ENCODE measurements at places on chromosomes 2 and 18. TPM values are rescaled to one million over a fixed set of nuclear protein-coding genes. Genes with fewer than 3 reads are reported as not detected.

The TNFRSF11A gene
- 0.45 TPM for polyA plus RNA-seq

DNA sequence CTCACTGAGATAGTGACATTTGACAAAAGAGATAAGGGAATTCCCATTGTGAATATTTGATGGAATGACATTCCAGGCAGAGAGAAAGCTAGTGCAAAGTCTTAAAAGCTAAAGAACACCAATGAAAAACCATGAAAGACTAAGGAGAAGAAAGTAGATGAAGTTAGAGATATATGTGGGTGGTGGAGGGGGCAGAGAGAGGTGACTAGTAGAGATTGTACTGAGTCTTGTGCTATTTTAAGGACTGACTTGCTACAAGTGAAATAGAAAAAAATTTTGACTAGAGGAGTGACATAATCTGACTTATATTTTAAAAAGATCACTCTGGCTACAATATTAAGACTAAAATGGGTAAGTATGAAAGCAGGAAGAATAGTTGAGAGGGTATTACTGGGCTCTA lies 35.3 kb upstream of the GULP1 start:
- no peak for DNase-seq

DNA sequence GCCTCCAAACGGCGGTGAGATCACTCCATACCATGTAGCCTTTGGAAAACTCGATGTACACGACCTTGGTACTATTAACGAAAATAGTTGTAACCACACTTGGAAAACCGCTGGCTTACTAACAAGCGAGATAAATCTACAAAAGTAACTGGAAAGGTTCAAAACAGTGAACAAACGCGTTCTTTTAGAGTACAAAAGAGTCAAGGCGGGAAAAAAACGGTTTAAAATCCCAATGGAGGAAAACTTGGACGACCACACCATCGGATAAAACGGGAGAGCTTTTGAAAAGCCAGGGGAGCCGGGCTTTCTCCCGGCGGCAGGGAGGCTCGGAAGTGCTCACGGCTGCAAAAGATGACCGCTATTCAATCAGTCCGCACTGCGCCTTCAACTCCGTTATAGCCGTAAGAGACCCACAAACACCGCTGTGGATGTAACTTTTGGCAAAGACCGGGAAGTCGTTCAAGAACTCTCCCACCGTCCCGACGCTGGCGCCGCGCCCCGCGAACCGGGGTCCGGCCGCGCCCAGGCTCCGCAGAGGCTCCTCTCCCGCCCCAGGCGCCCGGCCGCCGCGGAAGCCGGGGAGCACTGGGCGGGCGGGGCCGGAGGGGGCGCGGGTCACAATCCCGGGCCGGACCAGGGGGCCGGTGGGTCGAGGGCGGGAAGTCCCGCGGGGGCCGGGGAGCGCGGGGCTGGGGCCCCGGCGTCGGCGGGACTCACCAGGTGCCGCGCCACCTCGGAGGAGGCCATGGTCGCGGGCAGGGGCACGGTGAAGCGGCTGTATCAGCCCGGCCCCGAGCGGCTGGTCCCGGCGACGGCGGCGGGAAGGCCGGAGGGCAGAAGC lies 465 bp downstream of the SEPTIN10 start:
- peak; percentile 73 for DNase-seq

The ASPRV1 gene
- polyA plus RNA-seq, result 0.08 TPM

- DNase-seq, result no peak
Measured at GRCh38 chr18:10499230-10499629, 26.6 kb upstream of the NAPG start.

DNA sequence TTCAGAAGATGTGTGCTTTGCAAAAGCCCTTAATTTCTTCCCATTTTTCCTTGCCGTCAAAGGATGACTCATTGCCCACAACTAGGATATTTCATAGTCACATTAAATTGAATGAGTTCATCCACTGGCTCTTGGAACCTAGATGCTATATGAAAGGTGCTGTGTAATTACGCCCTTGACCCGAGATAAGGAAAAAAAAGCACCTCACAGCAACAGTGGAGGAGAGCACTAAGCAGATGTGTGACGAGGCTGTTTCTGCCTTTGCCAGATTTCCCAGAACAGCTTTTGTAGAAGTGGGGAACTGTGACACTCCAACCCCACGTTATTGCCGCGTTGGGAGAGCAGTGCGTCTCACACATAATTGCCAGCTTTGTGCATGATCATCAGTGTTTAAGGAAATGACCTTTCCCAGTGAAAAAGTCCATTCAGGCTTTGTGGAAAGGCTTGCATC lies 33.3 kb upstream of the TMEM87B start:
- DNase-seq, result peak; percentile 28

- no peak for DNase-seq
Measured at GRCh38 chr2:174027956-174028355, 62.8 kb upstream of the SP3 start.

The CFC1 gene
- polyA plus RNA-seq, result not detected

GRCh38 chr2:2523461-2524347 lies 192.6 kb upstream of the MYT1L start:
- DNase-seq, result no peak

GRCh38 chr18:3279201-3280185 lies 17.6 kb downstream of the MYL12B start:
- no peak for DNase-seq

- DNase-seq, result no peak
Measured at GRCh38 chr2:102110171-102110570, 32.4 kb upstream of the IL1R1 start.

DNA sequence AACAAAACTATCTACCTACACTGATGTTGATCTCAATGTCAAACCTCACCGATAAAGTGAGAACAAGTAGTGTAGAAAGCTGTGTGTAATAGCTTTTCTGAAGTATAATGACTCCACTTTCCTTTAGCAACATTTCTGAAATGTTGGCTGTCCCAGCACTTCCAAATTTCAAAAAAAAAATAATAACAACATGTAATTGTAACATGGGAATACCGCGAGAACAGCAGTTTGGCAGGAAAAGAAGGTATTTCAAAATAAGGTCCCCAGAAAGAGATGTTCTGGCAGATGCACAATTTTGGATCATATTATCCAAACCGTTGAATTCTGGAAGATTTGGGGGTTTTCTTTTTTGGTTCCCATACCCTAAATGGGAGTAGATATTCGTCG lies 352.0 kb downstream of the ARHGAP15 start:
- DNase-seq, result no peak

DNA sequence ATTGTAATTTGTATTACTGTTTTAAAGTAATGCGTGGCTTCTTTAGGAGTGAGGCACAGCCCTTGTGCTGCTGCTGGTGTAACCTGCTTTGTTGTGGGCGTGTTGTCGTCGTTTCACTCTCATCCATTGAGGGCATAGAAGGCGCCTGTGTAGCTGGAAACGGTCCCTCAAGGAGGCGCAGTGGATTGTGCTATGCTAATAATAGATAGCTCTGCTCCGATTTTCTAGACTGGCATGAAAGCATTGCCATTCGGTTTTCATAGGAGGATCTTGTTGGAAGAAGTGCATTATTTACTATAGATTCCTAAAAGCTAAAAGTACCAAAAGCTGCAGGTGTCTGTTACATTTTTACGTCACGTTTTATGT lies 17.9 kb downstream of the RAB12 start:
- no peak for DNase-seq

DNA sequence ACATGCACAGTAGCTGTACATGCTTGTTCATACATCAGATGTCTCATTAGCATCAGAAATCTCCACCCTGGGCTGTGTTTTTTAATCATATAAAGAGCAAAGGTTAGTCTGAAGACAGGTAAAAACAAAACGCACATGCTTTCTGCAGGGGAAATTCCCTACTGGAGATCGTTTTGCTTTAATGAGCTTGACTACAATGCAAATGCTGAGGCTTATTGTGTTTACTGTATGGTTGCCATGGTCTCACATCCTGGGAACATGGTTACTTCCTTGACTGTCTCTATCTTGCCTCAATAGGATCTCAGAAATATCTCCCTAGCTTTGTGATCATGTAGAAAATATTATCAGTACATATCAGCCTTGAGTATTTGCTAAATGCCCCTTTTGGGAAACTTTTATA lies 336.5 kb upstream of the TFPI start:
- no peak for DNase-seq

DNA sequence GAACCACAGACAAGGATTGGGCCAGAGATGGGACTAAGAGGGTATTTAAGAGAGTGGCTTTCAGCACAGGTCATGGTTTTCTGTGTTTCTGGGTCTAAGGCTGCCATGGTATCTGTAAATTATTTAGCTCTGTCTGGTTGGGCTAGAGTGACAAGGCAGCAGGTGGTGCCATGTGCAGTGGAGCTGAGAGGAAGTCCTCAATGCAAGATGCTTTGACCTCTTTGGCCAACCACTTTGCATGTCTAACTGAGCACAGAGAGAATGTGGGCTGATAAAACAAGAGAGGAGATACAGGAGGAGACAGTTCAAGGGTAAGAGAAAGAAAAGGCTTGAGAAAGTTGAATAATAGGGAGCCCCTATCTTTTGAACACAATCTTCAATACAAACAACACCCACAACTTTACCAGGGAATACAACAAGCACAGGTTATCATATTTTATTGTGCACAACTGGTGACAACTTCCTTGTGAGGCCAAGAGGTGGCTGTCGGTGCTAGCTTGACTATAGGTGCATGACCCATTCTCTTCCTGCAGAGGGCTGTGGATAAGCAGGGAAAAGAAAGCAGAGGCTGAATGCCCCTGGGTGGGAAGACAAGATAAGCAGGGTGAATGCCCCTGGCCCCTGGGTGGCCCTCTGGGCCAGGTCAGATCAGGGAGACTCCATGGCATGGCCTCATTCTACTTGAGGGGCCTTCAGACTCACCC lies 12.3 kb downstream of the FLACC1 start:
- DNase-seq, result no peak

The GNAL gene
- 0.05 TPM for polyA plus RNA-seq

GRCh38 chr2:2107141-2107540 lies 223.9 kb downstream of the MYT1L start:
- DNase-seq, result no peak

The NEU2 gene
- polyA plus RNA-seq, result not detected

DNA sequence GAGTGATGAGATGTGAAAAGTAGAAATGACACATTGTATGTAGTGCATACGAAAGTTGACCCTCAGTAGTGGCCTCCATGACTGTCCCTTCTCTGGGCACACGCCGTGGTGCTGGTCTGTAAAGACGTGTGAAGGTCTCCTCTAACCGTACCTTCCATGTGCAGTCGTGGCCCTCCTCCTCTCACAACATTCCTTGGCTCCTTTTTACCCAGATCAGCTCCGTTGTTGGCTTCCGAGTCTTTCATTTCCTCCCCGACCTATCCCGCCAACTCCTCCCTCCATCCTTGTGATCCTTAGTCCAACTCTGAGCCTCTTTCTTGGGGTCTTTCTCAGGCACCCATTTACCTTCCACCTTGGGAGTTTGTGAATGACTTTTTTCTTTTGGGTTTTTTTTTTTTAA lies 160.4 kb upstream of the BCL2L11 start:
- no peak for DNase-seq

The FOXI3 gene
- polyA plus RNA-seq, result not detected

DNA sequence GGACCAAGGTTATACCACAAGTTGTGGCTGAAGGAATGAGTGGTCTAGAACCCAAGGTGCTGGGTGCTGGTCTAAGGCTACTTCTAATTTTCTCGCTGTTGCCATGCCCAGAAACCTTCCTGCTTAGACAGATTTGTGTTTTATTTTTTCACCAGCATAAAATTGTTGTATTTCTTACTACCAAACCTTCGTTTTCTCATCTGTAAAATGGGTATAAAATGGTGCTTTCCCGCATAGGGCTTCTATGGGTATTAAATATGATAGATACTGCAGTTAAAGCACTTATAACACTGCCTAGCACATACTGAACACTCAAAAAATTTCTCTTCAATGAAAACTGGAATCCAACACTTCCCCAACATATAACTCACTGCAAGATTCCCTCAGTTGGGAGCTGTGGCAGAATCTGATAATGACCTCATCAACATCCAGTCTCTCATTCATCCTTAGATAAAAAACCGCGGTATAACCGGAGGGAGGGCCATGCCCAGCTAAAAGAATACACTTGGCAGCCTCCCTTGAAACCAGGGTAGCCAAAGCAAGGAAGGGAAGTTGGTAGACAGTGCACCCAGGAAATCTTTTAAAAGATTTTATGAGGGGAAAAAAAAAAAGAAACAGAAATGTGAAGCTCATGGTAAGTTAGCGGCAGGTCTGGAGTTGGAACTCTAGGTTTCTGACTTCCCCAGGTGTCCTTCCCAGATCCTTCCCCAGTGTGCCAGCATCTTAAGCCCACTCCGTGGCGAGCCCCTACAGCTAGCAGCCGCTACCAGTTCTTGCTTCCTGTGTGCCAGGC lies 1.2 kb downstream of the NEMP2 start:
- no peak for DNase-seq

The MAL gene
- polyA plus RNA-seq, result not detected

DNA sequence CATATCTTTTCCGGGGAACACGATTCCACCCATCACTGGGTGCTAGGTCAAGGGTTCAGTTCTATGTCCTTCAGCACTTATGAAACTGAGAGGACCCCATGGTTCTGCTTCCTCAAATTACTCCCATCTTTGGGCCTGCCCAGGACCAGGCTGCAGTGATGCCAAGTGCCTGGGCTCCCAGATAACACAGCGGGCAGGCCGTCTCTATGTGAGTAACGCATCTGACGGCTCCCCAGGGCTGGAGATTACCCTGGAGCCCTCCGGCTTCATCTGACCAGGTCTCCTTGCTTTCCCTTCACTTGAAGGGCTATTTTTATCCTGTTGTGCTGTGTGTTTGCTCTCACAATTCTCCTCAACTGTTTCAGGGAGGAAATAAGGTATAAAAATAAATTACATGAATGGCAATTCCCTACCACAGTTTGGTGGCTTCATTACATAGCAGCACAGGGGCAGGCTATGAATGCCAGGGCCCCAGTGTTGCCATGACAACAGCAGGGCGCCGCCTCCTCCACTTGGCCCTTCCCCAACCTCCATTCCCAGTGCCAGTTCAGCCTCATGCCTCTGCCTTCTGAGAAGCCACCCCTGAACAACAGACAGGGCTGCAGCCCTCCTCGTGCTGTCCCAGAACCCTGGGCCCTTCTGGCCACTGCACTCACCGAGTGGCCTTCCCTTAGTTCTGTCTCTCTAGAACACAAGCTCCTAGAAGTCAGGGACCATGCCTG lies 25.4 kb upstream of the TMEM131 start:
- DNase-seq, result no peak

The AFF3 gene
- polyA plus RNA-seq, result 2.5 TPM

The KDSR gene
- polyA plus RNA-seq, result 54.1 TPM

DNA sequence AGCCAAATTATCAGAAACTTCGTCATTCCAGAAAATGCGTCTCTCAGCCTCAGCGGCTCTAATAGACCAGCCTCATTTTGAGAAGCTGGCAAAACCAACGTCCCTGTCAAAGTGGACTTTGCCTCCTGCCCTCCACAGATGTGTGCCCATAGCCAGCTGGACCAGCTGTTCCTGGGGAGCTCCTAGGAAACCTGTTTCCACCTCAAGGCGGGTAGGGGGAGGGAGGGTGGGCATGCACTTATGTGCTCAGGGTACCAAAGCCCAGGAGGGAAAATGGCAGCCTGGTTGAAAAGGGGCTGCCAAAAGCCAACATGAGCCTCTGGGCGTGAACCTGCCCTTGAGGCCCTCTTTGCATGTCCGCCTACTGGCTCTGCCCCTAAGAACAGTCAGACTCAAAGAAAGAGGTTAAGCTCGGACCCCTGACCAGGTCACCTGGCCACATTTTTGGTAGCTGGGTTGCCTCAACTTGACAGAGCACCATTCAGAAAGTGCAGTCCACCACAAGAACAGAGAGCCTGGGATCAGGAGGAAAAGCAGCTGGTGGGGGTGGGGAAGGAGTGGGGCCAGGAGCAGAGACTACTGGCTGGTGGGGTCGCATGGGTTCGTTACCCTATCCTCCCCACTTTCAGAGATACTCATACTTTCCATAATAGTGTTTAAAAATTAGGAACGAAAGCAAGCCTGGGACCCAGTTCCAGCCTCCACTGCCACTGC lies 3.5 kb downstream of the PER2 start:
- no peak for DNase-seq

GRCh38 chr2:212173756-212174510 lies 364.7 kb downstream of the ERBB4 start:
- DNase-seq, result no peak

Measured in fibroblast of lung (primary cell).